ENCODE measurements at places on chromosomes 2 and 18.

DNA sequence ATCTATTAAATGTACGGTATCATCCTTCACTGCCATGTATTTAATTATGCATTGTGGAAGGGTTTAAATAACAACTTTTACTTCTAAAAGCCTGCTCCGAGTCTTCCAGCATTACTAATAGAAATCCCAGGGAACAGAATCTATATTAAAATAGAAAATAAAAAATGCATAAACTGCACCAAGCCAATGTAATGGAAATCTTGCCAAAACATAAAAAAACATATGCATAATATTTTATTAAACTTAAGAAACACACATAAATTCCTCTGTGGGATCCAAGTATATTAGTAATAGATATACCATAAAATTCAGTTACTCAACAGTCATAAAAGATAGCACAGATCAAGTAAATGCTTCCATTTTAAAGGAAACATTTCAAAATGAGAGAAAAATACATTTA is 175.6 kb downstream of the TDRD15 start:
- no peak for DNase-seq

DNA sequence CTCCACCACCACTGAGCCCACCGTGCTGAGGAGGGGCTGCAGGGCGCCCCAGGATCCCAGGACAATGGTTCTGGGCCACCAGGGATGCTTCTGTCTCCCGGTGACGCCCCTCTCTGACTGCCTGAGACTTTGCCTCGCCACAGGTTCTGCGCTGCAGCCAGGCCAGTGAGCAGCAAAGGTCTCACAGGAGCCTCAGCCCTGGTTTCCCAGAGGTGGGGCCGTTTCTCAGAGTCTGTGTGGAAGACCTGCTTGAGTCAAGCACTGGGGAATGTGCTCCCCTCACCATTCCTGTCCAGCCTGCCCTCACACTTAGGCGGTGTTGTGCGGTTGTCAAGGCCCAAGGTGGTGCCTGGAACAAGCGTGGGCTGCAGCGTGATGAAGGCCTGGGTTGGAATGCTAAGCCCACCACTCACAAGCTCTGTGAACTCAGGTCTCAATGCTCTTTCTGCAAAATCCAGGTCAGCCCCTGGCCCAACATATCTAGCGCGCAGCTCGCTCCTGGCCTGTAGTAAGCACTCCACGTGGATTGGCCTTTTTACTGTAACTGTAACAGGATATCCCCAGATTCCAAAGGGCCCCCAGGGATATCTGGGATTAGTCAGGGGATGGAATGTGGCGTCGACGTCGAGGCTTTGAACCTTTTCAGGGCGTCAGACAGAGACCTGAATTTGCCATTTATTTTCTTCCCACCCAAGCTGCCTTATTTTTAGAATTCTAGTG is 47.6 kb downstream of the PLB1 start:
- no peak for DNase-seq

DNA sequence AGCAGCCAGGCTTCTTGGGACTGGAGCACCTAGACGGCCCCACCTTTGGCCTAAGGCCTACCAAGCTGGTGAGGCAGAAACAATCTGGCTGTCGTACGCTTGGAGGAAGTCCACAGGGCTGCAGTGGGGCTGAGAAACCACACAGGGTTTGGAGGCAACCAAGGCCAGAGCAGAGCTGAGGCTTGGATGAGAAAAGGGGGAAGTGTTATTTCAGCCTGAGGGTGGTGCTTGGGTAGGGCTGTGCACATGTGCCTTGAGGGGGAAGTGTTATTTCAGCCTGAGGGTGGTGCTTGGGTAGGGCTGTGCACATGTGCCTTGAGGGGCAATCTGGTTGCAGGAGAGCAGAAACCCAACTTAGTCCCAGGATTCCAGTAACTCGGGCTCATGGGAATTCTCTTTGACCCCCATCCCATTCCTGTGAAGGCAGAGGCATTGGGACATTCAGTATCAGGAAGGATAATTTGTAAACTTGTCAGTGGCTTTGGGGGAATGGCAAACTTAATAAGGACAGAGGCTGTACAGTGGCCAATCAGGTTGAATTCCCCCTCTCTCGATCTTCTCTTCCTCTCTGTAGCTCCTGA is 971 bp upstream of the FBXO41 start:
- DNase-seq, result no peak

DNA sequence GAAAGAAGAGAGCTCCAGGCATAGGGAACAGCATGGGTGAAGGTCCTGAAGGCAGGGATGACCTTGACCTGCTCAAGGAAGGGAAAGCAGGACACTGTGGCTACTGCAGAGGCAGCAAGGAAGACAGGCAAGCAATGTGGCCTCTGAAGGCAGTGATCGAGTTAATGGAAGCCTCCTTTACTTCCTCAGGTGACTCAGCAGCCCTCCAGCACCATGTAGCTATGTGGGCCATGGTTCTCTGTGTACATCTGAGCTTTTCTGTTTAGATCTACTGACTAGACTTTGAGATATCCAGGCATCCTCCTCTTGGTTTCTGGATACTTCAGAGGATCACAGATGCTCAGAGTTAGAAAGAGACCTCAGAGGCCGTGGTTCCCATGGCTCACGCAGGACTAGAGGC is 107.3 kb upstream of the PID1 start:
- no peak for DNase-seq

- DNase-seq, result no peak
Observed at GRCh38 chr2:176076796-176077195, 7.0 kb downstream of the EVX2 start.

- DNase-seq, result no peak
Observed at GRCh38 chr18:59502274-59503175, 143.5 kb upstream of the LMAN1 start.

DNA sequence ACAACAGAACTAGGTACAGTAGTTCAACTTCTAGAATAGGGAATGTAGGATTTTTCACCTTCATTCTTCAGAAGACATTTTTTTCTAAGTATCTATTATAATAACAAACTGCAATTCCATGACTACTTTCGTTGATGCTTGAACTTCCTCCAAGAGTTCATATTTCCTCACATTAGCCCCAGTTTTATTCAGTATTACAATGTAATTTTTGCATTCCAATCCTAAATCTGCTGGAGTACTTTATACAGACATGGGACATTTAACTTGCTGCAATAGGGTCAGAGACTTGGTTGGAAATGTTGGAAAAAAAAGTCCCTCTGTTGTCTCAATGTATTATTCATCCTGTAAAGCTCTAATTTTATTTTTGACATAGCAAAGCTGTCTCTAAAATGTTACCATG is 19.6 kb upstream of the FTCDNL1 start:
- DNase-seq, result no peak

DNA sequence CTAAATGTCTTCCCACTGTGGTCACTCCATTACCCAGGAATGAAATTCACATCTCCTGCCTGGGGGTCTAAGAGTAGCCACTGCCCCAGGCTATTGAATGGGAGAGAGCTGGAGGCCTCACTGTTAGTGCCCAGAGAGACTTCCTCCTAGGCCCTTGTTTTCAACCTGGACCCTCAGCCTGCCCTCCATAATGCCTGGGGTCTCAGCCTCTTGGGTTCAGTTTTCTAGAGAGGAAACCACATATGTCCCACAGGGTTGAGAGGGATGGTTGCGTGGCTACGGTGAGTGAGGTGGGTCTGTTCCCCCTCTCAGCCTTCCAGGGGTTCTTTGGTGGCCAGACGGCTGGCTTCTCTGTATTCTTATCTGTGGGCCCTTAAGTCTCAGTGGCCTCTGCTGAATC is 43.4 kb downstream of the SPATS2L start:
- no peak for DNase-seq

- DNase-seq, result no peak
Observed at GRCh38 chr18:7839548-7839947, 272.4 kb downstream of the PTPRM start.

DNA sequence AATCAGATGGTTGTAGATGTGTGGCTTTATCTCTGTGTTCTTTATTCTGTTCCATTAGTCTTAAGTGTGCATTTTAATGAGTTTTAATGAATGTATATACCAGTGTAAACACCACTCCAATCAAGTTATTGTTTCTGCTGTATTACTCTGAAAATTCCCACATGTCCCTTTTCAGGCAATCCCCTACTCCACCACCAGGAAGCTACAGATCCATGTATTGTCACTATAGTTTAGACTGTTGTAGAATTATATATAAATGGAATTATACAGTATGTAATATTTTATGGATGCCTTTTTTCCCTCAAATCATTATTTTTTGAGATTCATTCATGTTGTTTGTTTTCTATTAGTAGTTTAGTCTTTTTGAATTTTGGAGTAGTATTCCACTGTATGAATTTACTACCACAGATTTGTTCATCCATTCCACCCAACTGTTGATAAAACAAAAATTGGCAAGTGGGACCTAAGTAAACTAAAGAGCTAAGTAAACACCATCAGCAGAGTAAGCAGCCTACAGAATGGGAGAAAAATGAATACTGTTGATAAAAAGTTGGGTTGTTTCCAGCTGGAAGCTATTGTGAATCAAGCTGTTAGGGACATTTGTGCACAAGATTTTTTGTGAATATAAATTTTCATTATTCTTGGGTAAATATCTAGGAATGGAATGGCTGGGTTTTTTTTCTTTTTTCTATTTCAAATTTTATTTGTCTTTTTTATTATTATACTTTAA is 262.0 kb downstream of the CAMKMT start:
- no peak for DNase-seq

GRCh38 chr2:167181134-167181533 is 292.9 kb downstream of the XIRP2 start:
- DNase-seq, result no peak

DNA sequence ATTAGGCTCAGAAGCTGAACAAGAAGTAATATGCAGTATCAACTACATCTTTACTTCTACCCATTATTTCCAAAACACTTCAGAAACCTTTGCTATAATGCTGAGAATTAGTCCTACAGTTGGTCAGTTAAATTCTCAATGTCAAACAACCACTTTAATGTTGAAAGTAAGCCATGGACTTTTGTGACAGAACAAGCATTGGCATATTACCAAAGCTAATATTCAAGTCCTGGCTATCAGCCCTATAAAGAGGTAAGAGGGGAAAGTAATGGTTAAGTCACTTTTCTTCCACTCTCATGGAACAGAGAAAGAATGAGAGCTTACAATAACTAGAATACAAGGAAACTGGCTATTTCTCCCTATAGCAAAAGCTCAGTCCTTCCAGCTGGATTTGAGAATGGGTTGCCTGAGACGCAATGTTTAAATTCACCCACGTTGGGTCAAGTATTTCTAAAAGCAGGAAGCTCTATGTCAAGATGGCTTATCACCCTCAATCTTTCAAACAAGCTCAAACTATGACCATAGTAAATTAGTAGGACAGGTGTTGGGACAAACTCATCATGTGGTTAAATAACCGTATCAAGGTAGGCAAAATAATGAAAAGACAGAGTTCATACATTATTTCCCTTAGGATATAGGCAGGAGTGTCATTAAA is 31.4 kb upstream of the MFSD6 start:
- DNase-seq, result no peak

DNA sequence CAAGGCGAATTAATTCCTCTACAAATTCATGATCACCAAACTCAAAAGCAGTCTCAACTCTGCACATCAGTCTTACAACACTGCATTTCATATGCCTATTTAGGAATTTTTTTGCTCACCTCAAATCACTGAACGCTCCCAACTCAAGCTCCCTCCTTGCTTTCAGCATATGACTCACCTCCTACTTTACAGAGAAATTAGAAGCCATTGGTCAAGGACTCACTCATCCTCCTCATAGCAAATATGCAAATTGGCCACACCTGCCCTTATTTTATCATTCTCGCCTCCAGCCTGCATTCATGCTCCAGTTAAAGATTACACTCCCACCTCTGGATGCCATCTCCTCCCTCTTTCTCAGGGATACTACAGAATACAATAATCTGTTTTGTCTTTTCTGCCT is 148.8 kb downstream of the MBD2 start:
- no peak for DNase-seq

DNA sequence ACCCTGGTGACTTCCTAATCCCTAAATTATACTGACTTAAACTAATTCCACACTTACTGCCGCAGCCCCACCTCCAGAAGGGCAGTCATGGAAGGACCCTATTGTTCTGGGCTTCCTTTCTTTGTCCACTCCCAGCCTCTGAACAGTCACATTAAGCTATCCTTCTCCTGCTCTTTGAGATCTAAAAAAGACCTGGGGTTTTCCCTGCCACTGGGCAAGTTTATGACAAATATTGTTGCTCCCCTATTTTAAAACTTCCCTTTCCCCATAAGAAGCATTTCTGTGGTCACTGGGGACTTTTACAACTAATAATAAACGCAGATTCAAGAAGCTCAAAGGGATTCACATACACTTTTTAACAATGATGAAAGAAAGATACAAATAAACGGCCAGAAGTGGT is 47.2 kb upstream of the XPO1 start:
- no peak for DNase-seq

Measured in hematopoietic multipotent progenitor cell treated with erythropoietin and hydrocortisone succinate and interleukin-3 and kit ligand, for 15 days (in vitro differentiated cells).